ENCODE measurements at places on chromosomes 2 and 18.

DNA sequence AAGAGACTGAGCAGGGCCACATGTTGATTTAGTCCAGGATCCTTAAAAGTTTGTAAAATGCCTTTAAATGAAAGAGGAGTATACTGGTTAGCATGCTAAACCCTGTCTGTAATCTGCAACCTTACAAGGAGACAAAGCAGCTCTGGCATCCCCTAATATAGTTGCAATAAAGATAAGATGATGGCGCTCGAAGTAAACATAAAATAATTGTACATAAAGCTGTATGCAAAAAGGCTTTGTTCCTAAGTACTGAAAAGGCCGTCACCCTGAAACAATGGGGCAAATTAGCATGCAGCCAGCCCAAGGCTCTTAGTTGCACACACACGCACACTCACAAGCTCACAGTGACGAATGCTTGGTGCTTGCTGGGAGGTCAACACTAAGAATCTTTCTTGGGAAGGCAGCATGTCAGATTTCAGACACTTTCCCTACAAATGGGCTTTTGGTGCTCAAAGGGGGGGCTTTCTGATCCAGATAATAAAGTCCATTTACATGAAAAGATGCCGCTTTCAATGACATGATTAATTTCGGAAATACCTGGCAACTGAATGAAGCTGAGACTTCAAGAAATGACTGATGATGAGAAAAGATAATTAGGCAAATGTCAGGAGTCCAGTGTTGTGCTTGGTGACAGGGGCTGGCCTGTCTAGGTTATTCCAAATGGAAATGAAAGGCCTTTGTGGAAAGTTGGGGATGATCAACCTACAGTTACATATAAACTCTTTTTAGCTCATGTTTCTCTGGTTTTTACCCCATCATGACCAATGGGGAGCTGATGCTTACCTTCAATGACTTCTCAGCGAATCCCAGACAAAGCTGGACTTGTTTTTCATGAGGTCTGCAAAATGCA, 370.3 kb downstream of the MEIS1 start:
- no peak for DNase-seq

GRCh38 chr2:238121511-238122286, 16.8 kb upstream of the KLHL30 start:
- no peak for DNase-seq

GRCh38 chr18:31626409-31626808, 34.7 kb downstream of the TTR start:
- no peak for DNase-seq

DNA sequence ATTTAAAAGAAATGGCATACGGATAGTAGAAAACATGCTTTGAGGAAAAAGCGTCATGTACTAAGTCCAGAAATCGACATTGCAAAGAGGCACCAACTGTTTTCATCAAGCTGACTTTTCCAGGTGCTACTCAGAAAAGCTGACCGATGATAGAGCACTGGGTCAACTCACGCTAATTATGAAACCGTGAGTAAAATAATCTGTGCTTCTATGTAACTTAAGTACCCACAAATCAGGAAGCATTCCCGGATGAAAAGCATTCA, 353 bp upstream of the NUP35 start:
- no peak for DNase-seq

GRCh38 chr2:232545511-232546375, 4.6 kb downstream of the TIGD1 start:
- no peak for DNase-seq

All from A172 (cell line).